ENCODE measurements at places on chromosomes 11 and 22. TPM values are rescaled to one million over a fixed set of nuclear protein-coding genes. Genes with fewer than 3 reads are reported as not detected.

The CHEK2 gene
- total RNA-seq: 20.3 TPM

The CCDC117 gene
- 17.8 TPM for total RNA-seq

The MICAL3 gene
- total RNA-seq: 19.0 TPM

The MRGPRD gene
- total RNA-seq: not detected

The GLYATL1 gene
- total RNA-seq: 0.56 TPM

The FOSL1 gene
- 17.5 TPM for total RNA-seq

The GNG3 gene
- not detected for total RNA-seq

The JAML gene
- not detected for total RNA-seq

The ENTHD1 gene
- total RNA-seq: under 0.01 TPM

The MMP1 gene
- total RNA-seq: 3,390 TPM

The CCDC188 gene
- total RNA-seq: 0.38 TPM

Measured in regular cardiac myocyte (primary cell).